ENCODE measurements at places on chromosomes 1 and 21. TPM values are rescaled to one million over a fixed set of nuclear protein-coding genes. Genes with fewer than 3 reads are reported as not detected.

Gene CD48
- total RNA-seq: 2.6 TPM

Gene NOTCH2NLA
- total RNA-seq: 98.2 TPM

Gene HSD11B1
- 0.77 TPM for total RNA-seq

Gene LCE3A
- total RNA-seq: not detected

Gene PTPRF
- total RNA-seq: 169 TPM

Gene SLC9C2
- not detected for total RNA-seq

Gene MAST2
- 39.8 TPM for total RNA-seq

Gene SPAG17
- total RNA-seq: 13.5 TPM

Gene C1orf87
- not detected for total RNA-seq

Gene FAM3B
- 0.38 TPM for total RNA-seq

Gene PYHIN1
- total RNA-seq: not detected

Gene ACTA1
- total RNA-seq: 82.8 TPM

Gene CD5L
- not detected for total RNA-seq

Gene LRRN2
- total RNA-seq: 20.6 TPM

Gene FMO3
- 0.49 TPM for total RNA-seq

Gene AGT
- 4.8 TPM for total RNA-seq

Gene REN
- not detected for total RNA-seq

Gene WDR64
- total RNA-seq: 1.3 TPM

Gene C1QB
- 25.4 TPM for total RNA-seq

Gene SEC16B
- total RNA-seq: 16.1 TPM

Gene SLC2A5
- 3.4 TPM for total RNA-seq

Gene ARHGAP30
- 2.1 TPM for total RNA-seq

Gene CCDC17
- total RNA-seq: 0.93 TPM

Gene HSD3B1
- total RNA-seq: not detected

Gene GJB3
- total RNA-seq: 1.6 TPM

Gene CGN
- 27.3 TPM for total RNA-seq

Gene IFNLR1
- total RNA-seq: 1.6 TPM

Gene AKR7A3
- 3.3 TPM for total RNA-seq

Gene RPE65
- 37.7 TPM for total RNA-seq

Gene SPRR2E
- not detected for total RNA-seq

Gene SPATA46
- not detected for total RNA-seq

Gene RHCE
- 2.9 TPM for total RNA-seq

Gene WDR26
- 125 TPM for total RNA-seq

Gene GJC2
- total RNA-seq: 2.1 TPM

Gene SV2A
- total RNA-seq: 38.3 TPM

Gene FMOD
- total RNA-seq: 137 TPM

Gene LCE1E
- total RNA-seq: not detected

Gene CASQ1
- total RNA-seq: 35.8 TPM

Gene GJB5
- 1.0 TPM for total RNA-seq

Gene ZNF593OS
- 41.3 TPM for total RNA-seq

Gene SPRR1A
- not detected for total RNA-seq

Gene AIRE
- total RNA-seq: 0.27 TPM

Gene DYNLT5
- 4.6 TPM for total RNA-seq

Gene CLEC20A
- not detected for total RNA-seq

Gene STYXL2
- total RNA-seq: 7.7 TPM

Gene S100A3
- total RNA-seq: 1.0 TPM

Gene NUDC
- total RNA-seq: 31.4 TPM

Gene MATN1
- 0.33 TPM for total RNA-seq

Measured in camera-type eye (tissue), 1 donor.